ENCODE measurements at places on chromosomes 16 and 17.

DNA sequence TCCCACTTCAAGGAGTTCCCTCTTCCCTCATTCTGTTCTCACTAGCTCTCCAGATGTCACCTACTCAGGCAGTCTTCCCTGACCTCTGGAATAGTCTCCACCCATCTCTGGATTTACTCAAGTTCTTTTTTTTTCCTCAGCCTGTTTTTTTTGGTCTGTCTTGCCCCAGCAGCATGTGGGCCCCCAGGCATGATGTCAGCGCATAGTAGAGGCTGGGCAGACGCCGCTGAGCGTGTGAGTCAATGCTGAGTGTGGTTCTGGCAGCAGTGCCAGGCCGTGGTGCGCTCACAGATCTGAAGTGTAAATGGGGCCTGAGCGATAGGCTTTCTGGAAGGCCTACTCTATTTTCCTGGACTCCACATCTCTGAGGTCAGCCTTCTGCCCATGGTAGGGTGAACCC, 2.7 kb upstream of the KCNJ18 start:
- DNase-seq, result no peak

- DNase-seq, result no peak
Measured at GRCh38 chr16:83685615-83686165, 122.1 kb upstream of the HSBP1 start.

DNA sequence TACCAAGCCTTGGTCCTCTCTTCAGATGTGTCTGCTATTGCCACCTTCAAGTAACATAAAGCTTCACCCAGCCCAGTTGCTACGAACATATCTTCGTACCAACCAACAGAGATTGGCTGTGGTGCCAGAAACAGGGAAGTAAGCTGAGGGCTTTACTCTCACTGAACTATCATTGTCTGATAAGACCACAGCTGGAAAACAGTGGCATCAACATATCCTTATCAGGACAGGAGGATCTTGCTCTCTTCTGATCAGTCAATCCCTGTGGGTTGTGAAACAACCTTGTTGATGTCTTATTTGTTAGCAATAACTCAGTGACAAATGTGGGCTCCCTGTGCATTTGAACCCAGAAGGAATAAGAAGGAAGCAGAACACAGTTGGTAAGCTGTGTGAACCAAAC, 446.3 kb upstream of the MAF start:
- DNase-seq, result no peak

GRCh38 chr17:34055606-34056005, 199.5 kb upstream of the CCL2 start:
- no peak for DNase-seq

DNA sequence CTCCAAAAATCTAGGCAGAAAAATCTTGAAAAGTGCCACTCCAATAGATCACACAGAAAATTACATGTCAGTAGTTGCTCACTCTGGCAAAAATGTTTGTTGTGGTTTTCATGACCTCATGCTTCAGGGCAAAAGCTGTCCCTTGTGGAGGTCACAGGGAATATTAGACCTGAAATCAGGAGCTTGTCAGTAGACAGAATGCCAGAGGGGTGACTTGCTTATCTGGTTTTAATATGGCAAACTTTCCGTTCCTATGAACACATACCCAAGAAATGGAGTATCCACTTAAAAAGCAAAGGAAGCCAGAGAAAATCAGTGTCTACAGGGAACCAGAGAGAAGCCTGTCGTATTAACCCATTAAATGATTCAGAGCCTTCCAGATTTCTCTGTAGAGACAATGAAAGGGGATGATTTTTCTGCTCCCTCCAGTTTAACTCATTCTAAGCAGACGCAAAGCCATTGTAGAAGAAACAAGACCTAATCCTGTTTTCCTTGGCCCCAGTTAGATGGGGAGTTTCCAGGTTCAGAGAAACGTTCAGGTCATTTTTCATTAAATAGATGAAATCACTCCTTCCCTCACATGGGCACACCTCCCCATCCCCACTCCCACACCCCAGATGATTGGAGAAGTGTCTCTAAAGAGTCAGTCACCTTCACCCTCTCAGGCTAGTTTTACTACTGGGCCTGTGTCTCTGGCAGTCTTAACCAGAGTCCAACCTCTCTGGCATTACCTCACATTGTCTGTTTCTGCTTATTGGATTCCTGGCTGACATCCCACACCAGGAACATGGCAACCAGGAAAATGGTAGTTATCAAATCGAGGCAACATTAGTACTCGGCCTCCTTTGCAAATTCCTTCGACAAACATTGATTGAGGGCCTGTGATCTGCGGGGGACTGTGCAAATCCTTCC, 6.0 kb downstream of the SOX9 start:
- DNase-seq, result no peak

DNA sequence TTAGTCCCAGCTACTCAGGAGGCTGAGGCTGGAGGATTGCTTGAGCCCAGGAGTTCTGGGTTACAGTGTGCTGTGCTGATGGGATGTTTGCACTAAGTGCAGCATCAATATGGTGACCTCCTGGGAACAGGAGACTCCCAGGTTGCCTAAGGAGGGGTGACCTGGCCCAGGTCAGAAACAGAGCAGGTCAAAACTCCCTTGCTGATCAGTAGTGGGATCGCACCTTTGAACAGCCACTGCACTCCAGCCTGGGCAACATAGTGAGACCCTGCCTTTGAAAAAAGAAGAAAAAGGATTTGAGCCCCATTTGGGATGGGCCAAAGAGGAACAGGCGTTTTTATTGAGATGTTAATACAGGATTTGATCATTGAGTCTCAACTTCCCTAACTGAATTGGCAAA, 30.6 kb downstream of the CLUH start:
- no peak for DNase-seq

DNA sequence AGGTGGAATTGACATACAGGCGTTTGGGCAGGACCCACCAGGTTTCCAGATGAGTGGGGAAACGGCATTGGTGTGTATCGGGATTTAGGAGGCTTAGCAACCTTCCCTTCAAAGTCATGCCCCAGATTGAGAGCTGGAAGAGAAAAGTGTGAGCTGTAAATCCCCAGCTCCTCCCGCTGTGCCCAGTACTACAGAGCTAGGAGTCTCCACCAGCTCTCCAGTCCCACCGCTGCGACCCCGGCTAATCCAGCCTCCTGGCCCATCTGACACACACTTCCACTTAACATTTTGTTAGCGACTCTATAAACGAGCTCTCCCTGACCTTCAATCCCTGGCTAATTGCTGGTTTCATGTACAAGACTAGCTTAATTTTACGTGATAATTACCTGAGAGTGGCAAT, 29.9 kb upstream of the LHX1 start:
- no peak for DNase-seq

- DNase-seq, result no peak
Measured at GRCh38 chr17:55785181-55785580, 34.3 kb downstream of the PCTP start.

DNA sequence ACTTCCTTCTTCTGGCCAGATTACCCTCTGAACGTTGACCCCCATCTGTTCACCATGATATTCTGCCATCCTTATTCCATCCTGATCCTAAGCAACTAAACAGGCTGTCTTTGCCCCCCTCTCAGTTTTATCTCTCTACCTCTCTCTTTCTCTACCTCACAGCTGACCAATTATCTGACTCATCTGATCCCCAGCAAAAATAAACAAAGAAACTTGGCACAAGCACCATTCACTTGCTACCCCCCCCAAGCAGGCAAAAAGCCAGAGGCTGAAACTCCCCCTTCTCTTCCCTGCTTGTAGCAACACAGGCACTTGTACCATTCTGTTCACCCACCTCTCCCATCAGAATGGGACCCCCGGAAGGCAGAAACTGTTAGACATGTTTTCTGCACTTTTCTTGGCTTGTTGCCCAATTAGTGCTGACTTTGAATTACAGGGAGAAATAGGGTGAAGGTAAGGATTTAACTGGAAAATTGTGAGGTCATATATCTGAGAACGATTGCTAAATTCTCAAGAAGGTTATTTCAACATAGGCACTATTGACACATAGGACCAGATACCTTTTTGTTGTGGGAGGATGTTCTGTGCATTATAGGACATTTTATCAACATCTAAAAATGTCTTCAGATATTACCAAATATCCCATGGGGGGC, 163.2 kb downstream of the TOX3 start:
- DNase-seq, result no peak

DNA sequence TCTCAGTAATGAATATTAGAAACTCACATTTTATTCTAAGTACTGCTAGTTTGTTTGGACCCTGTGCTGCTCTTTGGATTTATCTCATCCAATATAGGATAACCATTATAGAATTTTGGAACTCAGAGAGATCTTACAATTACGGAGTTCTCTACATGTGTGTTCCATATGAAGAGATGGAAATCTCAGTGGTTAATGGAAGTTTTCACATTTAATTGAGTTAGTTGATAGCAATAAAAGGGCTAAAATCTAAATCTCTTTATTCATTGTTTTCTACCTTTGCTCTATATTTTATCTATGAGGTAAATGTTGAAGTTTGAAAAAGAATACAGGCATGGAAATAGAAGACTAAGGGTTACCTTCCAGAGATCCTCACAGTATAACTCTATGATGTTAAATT, 558.0 kb upstream of the KIF2B start:
- DNase-seq, result no peak

All from bone marrow (tissue), 2 donors.